Karpas-422 (cell line): ENCODE measurements at places on chromosomes 12 and 14. TPM values are rescaled to one million over a fixed set of nuclear protein-coding genes. Genes with fewer than 3 reads are reported as not detected.

The CD163L1 gene
- 19.4 and 34.4 TPM in 2 replicates for total RNA-seq

The KRT2 gene
- not detected in 2 replicates for total RNA-seq

The VAMP1 gene
- 528 and 555 TPM in 2 replicates for total RNA-seq

The TSPAN8 gene
- total RNA-seq = not detected in 2 replicates

The NTF3 gene
- total RNA-seq = not detected in 2 replicates

The GPR84 gene
- total RNA-seq = 0.29 TPM in 1 of 2 replicates, not detected in the other

DNA sequence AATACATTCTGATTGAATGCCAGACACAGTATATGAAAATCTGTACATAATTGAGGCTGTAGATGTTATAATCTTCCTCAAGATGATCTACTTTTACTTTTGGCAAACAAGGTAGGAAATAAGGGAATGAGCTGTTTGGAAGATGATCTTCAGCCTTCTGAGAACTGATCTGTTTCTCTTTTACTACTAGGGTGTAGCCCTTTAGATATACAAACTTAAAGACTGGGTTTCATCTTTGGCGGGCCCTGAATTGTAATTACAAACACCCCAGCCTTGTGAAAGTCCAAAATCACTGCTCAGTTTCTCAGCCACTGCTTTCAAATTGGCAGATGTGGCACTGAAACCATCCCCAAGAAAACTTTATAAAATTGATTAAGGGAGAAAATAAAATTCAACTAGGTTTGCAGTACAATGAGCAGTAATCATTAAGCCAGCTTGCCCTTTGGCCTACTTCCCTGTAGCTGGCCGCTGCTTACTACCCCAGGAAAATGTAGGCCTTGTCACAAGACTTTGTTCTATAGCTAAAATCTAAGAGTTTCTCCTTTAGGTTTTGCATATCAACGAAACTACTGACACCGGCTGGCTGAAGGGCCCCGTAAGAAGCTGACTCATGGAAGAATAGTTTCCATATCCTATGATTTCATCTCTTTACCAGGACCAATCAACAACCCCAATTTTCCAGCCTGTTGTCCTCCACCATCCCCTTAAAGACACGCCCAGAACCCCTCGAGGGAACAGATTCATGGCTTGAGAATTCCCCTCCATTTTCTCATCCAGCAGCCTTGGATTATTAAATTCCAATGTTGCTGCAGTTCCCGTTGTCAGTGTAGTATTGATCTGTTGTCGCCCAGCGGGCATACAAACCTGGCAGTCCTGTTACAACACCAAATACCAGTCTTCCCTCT lies 210.8 kb downstream of the PCNX1 start:
- DNase-seq = no peak
- H3K27me3 ChIP-seq = no peaks in the 10 kb centered on the region
- peak overlapping the region; percentile 79 for H3K27ac ChIP-seq
- no peak overlapping the region for H3K4me3 ChIP-seq

DNA sequence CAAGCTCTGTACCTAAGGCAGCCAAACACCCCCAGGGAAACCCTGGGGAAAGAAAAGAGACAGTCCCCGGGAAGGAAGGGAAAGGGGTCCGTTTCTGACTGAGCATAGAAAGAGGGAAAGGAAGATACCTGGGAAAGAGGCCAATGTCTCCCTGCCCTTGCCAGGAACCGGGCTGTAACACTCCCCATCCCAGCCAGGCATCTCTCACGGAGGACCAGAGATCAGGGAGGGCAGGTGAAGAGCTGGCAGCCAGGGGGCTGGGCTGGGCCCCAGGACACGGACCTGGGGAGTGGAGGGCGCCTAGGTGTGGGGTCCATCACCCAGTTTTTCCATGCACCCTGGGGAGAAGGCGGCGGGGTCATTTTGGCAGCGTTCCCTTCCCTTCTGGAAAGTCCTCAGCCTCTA lies 18.9 kb upstream of the PLEKHH1 start:
- H3K36me3 ChIP-seq = no peaks in the 10 kb centered on the region
- H3K4me3 ChIP-seq = peak overlapping the region; percentile 79
- peak overlapping the region; percentile 91 for H3K27ac ChIP-seq
- DNase-seq = peak; percentile 53

- no peak for DNase-seq
- H3K27me3 ChIP-seq = no peaks in the 10 kb centered on the region
- 0 out of 2 replicates have a peak overlapping the region, but pooled peaks have one; percentile 18 for H3K27ac ChIP-seq
Observed at GRCh38 chr14:96511667-96512066, 9.5 kb downstream of the PAPOLA start.

DNA sequence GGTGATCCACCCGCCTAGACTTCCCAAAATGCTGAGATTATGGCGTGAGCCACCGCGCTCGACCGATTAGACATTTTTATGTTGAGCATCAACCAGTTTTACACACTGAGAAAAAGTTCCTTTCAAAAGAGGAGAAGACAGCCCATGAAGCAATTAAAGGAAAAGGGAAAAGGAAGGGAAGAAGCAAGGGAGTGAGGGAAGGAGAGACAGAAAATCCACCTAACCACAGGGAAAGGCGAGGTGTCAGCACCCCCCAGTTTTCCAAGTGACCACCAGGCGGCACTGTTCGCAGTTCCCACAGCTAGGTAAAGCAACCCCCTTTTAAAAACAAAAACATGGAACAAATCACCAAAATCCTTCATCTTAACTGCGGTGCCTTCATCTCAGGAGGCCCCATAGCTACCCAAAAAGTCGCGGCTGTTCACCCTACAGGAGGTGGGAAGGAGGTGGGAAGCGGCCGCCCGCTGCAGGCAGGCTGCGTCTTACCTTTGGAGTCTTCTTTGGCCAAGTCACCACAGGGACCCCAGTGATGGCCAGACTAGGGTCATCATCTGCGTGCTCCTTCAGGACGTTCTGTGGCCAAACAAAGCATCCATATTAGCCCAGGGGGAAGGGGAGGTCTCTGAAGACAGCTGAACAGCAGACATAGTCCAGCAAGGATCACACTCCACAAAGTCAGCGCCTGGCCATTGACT lies 86.6 kb downstream of the KDM2B start:
- H3K36me3 ChIP-seq = no peaks in the 10 kb centered on the region
- H3K27ac ChIP-seq = no peak overlapping the region
- H3K4me1 ChIP-seq = no peaks in the 10 kb centered on the region; the same call in 1 of the 2 replicates
- H3K4me3 ChIP-seq = no peak overlapping the region
- no peaks in the 10 kb centered on the region for H3K27me3 ChIP-seq

DNA sequence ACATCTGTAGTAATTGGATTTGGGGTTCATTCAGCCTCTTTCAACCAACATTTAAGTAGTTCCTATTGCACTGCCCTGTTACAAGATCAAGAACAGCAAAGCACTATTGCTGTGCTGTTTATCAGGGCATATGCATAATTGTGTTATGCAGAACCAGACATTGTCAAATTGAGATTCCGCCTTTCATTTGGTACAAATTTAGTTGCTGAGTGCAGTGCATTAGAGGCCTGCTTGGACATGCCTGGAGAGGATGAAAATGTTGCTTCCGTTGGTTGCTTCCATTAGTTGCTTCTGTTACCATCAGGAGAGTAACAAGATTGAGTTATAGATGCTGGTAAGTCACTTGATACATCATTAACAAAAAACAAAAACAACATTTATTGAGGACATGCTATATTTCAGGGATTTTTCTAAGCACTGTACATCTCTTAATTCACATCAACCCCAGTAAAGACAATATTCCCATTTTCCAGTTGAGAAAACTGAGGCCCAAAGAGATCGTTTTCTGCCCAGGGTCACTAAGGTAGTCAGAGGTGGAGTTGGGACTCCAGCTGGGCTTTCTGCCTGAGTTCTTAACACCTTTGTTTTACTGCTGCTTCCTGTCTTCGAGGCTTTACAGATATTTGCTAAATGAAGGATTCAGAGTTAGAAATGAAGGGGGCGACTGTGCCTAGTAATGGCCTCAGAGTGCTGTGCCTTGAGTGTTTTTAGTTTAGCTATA lies 79.3 kb downstream of the PPP2R5C start:
- no peaks in the 10 kb centered on the region for H3K27me3 ChIP-seq
- no peak overlapping the region for H3K4me3 ChIP-seq
- DNase-seq = no peak
- peak overlapping the region; percentile 92 for H3K27ac ChIP-seq
- H3K36me3 ChIP-seq = no peaks in the 10 kb centered on the region

DNA sequence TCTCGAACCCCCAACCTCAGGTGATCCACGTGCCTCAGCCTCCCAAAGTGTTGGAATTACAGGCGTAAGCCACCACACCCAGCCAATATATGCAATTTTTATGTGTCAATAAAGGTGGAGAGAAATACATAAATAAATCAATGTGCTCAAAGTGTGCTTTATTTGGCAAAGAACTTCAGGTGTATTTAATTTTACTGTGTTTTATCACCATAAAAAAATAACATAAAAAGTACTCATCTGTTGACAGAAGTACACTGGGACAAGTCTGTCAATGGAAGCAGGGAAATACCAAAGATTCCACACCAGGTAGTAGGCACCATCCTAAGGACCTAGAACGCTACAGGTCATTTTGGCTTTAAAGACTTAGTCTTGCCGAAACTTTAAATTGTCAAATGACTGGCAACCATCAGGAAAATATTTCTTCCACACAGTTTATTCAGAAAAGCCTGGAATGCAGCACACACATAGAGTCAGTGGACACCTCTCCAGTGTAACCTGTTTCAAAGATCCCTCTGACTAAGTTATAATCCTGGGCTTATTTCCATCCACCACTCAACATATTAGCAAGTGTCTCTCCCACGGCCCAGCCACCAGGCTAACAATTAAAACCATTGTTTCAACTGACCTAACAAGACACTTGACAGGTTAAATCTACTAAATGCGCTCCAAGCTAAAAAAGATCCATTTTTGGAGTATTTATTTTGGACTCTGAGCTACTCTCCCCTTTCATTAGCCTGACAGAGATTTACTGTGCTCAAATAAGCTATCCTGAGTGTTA lies 4.2 kb downstream of the ERO1A start:
- H3K4me3 ChIP-seq = no peak overlapping the region
- H3K36me3 ChIP-seq = no peaks in the 10 kb centered on the region
- H3K27ac ChIP-seq = no peak overlapping the region
- H3K4me1 ChIP-seq = peaks cover 36% of the 10 kb centered on the region
- DNase-seq = no peak
